Dorsolateral prefrontal cortex (tissue), 122 donors: ENCODE measurements at places on chromosomes 11 and 22.

DNA sequence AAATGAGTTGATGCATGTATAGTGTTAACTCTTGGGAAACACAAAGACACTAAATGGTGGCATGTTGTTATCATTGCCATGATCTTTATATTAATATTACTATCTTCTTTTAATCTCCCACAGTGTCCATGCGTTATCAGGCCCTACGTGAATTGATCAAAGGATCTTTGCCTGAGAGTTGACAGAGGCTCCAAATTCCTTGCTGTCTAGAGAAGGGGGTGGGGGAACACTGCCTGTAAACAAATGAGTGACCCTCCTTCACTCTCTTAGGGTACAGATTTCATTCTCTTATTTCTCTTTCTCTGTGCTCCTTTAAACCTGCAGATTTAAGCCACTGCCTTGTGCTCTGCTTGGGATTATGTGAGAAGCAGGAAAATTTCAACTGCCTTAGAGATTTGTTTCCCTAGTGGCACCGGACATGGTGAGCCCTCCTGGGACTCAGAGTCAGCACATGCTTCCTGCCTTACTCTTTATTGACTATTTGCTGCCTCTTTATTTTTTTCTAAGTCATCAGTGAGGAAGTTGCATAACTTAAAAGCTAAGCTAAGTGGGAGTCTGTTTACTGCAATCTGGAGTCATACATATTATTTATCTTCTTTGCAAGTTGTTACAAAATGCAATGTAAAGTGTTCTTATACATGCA, 122.9 kb downstream of the MAML2 start:
- no peak for DNase-seq

GRCh38 chr11:75627906-75628668, 40.8 kb downstream of the MAP6 start:
- DNase-seq: no peak

DNA sequence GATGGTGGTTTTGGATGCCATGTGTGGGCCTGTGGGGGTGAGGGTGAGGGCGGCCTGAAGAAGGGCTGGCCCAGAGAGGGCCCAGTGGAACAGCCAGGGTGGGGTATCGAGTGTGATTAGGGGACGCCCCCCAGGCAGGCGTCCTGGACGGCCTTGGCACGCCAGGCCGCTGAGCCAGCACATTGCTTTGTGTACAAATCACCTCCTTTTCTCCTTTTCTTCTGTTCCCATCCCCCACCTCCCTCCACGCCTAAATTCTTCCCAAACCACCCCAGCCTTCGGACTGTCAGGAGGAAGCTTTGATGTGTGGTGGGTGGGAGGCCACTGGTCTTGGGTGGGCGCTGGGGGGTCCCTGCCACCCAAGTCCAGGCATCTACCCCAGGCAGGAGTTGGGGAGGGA, 7.8 kb upstream of the CD248 start:
- DNase-seq: no peak

- no peak for DNase-seq
Measured at GRCh38 chr11:110529043-110529442, 99.3 kb downstream of the FDX1 start.

- DNase-seq: no peak
Measured at GRCh38 chr11:12361682-12362081, 15.7 kb upstream of the PARVA start.

DNA sequence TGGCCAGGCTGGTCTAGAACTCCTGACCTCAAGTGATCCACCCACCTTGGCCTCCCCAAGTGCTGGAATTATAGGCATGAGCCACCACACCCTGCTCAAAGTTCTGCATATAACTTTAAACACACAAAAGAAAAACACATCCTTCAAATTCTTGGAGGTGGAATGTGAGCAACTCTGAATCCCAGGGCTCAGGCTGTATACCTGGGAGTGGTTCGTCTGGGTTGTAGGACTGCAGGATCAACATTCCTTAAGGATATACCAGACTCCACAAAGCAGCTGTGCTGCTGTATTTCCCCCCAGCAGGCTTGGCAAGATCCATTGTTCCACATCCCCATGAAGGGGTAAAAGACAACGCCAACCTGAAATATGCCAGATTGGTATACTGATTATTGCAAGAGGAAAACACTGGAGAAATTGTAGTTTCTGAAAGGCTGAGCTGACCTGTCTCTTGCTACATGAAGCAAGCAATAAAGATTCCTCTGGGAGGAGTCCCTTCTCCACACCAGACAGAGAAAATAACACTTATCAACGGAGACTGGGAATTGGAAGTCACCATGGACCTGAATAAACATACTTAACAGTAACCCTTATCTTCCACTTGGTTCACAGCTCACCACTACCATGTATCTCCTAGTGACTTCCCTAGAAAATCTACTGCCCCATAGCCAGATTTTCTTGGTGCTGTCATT, 12.2 kb upstream of the RPS3 start:
- no peak for DNase-seq

DNA sequence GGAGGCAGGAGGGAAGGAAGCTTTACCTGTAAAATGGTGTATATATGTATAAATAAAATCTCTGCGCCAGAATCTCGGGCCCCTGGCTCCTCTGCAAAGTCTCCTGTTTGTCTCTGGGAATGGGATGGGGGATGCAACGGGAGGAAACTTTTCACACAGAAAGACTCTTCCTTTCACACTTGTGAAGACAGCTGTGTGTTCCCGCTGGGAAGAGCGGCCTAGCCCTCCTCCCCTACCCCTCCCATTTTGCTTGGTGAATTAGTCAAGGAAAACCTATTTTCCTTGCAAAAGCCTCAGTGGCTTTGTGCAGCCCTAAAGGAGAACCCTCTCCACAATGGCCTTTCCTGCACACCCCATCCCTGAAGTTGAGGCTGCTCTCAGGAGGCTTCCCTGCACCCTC, 9.4 kb upstream of the IGF2 start:
- no peak for DNase-seq

DNA sequence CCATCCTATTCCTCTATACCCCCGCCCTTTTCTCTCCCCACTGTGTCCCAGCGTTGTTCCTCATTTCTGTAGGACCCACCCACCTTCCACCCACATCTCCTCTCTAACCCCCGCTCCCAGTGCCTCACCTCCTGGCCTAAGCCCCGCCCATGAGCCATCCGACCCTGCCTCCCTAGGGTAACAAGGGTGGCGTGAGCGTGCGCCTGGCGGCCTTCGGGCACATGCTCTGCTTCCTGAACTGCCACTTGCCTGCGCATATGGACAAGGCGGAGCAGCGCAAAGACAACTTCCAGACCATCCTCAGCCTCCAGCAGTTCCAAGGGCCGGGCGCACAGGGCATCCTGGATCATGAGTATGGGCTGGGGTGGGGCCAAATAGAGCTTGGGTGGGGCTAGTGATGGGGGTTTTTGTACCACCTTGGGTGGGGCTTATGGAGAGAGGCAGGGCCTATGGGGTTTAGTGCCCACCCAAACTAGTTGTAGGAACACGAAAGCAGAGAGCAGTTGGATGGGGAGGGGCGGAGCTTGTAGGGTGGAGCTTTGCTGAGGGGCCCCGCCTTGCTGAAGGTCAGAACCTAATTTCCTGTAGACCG, 4.5 kb downstream of the INPP5J start:
- DNase-seq: no peak

GRCh38 chr11:20089796-20090653, 70.2 kb downstream of the DBX1 start:
- DNase-seq: no peak

DNA sequence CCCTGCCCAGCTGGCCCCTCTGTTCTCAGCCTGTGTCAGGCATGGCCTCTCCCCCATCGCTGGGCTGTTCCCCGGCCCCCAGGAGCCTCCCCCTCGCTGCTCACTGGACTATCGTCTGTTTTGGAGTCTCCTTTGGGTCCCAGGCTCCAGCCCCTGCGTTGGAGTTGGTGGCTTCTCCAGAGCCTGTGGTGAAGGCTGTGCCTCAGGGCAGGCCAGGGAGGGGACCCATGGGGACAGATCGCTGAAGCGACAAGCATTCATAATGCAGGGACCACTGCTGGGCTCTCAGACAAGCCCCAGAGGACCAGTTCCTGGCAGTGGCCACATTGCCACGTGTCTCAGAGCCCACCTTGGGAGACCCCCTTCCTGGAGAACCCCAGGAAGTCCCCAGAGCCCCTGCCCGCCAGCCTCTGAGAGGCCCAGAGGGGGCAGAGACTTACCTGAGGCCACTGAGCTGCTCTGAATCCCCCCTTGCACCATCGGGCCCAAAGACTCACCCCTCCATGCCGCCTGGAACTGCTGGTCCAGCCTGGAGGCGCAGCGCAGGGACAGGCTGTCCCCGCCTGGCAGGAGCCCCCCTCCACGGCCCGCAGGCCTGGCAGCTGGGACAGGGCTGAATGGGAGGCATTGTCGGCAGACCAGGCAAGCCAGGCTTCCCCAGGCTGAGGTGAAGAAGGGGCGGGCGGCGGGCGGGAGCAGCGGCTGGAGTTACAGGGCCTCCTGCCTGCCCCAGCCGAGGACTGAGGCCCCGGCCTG, at the start of gene CHADL:
TSS of gene CHADL (minus strand) at position 555 of the 756 bp plus-strand sequence. CDS start at position 505, 50 bp downstream.
- DNase-seq: peak; percentile 95

DNA sequence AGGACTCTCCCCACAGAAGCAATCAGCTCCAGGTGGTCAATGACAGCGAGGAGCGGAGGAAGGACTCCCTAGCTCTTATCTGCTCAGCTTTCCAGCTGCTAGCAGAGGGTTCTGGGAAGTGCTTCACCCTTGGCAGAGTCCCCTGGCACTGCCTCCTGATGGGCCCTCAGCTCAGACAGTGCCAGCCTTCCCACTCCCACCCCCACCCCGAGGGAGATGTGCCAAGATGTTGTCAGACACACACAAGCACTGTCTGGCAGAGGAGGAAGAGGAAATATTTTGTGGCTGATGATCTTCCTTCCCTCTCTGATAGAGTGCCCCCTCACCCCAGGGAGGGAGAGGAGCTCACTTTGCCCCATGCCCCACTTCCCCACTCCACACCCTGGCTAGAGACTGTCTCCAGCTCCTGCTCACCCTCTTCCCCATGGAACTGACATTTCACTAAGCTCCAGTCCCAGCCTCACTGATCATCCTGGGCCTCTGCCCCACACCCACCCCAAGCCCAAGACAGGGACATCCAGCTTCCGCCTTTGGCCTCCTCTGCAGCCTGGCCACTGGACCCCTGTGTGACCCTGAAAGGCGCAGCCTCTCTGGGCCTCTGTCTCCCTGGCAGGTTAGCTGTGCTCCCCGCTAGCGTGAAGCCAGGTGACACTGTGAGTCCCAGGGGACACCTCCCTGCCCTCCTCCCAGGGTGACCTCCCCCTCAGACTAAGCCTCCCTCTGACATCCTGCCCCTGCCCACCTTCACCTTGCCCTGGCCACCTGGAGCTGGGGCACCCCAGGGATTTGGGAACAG, 44.5 kb downstream of the SLCO2B1 start:
- DNase-seq: peak; percentile 41
